Keratinocyte (primary cell): ENCODE measurements at places on chromosomes 12 and 14. TPM values are rescaled to one million over a fixed set of nuclear protein-coding genes. Genes with fewer than 3 reads are reported as not detected.

PPM1H gene
- 0.07 to 0.21 TPM (median 0.09 TPM) in 3 replicates for polyA plus RNA-seq

OR10G2 gene
- polyA plus RNA-seq = not detected in 3 replicates

SLC10A1 gene
- polyA plus RNA-seq = not detected in 3 replicates

IL31 gene
- polyA plus RNA-seq = not detected in 3 replicates

GYS2 gene
- not detected in 3 replicates for polyA plus RNA-seq

GRCh38 chr14:76727384-76727783 lies 33.9 kb upstream of the VASH1 start:
- no peak overlapping the region for H3K4me3 ChIP-seq
- H3K4me1 ChIP-seq = no peaks in the 10 kb centered on the region
- H3K36me3 ChIP-seq = no peaks in the 10 kb centered on the region
- DNase-seq = no peak
- H3K27me3 ChIP-seq = peaks cover 5% of the 10 kb centered on the region
- H3K27ac ChIP-seq = no peak overlapping the region

- DNase-seq = no peak
- no peaks in the 10 kb centered on the region for H3K36me3 ChIP-seq
- H3K4me3 ChIP-seq = no peak overlapping the region
These were observed 626.1 kb upstream of the NOVA1 start for GRCh38 chr14:27223906-27224305.

- no peak overlapping the region for H3K27ac ChIP-seq
- H3K27me3 ChIP-seq = no peaks in the 10 kb centered on the region
- DNase-seq = no peak
- no peak overlapping the region for H3K4me3 ChIP-seq
- no peaks in the 10 kb centered on the region for H3K4me1 ChIP-seq
These were observed 86.4 kb downstream of the DDX51 start for GRCh38 chr12:132057691-132058090.

DNA sequence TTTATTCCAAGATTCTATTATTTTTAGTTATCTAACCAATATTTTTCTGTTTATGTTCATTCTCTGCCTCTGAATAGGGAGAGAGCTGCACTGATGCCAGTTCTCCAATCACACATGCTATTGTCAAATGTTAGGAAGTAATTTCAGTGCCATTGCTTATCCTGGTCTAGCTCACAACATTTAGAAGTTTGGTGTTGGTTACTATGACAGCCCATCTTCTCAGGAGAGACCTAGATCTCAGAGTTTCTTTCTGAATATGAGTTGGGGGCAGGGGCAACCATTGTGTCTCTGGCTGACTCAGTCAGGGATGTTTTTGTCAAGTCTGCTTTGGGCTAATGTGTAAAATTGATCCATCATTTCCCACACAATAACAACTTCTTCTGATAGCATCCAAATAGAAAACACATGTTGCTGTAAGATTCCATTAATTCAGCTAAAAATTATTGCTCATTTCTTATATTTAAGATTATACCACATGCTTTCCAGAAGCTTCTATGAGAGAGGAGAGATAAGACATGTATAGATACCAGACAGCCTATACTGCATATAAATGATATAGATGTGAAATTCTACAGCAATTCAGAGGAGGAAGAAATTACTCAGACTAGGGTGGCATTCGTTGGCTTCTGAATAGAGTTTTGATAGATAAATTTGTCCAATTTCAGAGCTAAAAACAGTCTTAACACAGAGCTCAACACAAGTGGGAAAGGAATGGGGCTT lies 64.8 kb downstream of the DACT1 start:
- no peak for DNase-seq
- H3K4me1 ChIP-seq = no peaks in the 10 kb centered on the region
- H3K27ac ChIP-seq = no peak overlapping the region
- H3K4me3 ChIP-seq = no peak overlapping the region
- H3K36me3 ChIP-seq = no peaks in the 10 kb centered on the region
- H3K27me3 ChIP-seq = peaks cover 20% of the 10 kb centered on the region

DNA sequence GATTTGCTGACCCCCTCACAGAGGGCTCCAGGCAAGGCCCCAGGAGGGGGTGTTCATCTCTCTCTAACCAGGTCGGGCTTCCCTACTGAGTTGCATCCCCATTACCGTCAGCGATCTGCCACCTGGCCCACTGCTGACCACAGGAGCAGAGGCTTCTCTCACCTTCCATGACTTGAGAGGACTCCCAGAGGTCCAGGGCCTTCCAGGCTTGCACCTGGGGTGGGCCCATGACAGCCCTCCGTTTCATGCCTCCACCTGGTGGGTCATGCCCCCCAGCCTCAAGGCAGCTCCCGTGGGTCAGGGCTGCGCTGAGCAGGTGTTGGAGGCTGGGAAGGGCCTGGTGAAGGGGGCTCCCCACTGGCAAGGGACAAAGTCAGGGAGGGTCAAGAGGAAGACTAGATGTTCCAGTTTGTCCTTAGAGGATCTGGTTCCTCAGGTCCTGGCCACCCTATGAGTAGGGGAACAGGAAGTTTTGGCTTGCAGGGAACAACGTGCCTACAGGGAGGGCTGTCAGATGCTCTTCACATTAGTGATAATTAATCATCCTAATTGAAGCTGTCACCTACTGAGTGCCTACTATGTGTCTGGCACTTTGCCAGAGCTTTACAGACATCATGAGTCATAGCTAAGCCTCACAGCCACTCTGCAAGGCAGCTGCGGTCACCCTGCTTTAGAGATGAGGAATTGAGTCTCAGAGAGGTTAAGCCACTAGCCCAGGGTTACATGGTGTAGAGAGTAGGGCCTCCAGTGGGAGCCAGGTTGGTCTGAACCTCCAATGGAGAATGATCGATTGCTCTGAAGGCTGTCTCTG lies 13.8 kb downstream of the NFKBIA start:
- H3K36me3 ChIP-seq = no peaks in the 10 kb centered on the region
- H3K4me1 ChIP-seq = peaks cover 12% of the 10 kb centered on the region
- DNase-seq = no peak
- H3K27ac ChIP-seq = no peak overlapping the region
- H3K27me3 ChIP-seq = no peaks in the 10 kb centered on the region
- no peak overlapping the region for H3K4me3 ChIP-seq

DNA sequence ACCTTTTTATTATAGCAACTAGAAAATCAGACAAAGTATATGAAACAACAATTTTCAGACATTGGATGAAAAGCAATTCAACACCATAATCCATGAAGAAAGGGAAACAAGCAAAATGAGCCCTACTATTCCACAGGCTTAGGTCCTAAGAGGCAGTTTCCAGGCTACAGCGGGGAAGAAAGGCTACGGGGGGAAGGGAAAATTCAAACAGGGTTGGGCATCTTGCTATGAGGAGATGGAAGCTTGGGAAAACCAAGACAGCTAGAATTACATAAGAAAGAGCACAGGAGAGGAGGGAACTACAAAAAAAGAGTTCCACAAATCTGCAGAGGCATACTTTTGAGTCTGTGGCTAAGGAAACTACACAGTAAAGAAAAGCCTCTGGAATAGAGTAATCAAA lies 356.0 kb upstream of the CLEC14A start:
- no peak overlapping the region for H3K4me3 ChIP-seq
- no peaks in the 10 kb centered on the region for H3K36me3 ChIP-seq
- no peak for DNase-seq
- no peaks in the 10 kb centered on the region for H3K4me1 ChIP-seq
- no peak overlapping the region for H3K27ac ChIP-seq
- H3K27me3 ChIP-seq = no peaks in the 10 kb centered on the region

DNA sequence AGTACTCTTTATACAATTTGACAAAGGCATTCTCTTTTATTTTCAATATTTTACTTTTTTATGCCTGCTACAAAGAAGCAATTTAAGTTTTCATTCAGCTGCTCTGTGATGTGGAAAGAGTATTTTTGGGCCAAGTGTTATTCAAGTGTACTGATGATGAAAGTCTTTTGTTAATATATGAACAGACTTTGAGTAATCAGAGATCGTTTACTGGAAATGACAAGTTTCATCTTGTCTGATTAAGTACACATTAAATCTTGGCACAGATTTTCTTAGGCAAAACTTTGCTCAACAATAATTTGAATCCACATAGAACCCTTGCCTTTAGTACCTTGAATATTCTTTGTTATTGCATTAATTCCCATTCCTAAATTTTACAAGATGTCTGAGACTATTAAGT lies 13.3 kb upstream of the PZP start:
- peaks cover 5% of the 10 kb centered on the region for H3K4me1 ChIP-seq
- no peak overlapping the region for H3K4me3 ChIP-seq
- peak; percentile 19 for DNase-seq
- no peak overlapping the region for H3K27ac ChIP-seq
- H3K27me3 ChIP-seq = no peaks in the 10 kb centered on the region

- H3K4me1 ChIP-seq = no peaks in the 10 kb centered on the region
- peaks cover 10% of the 10 kb centered on the region for H3K36me3 ChIP-seq
- H3K27ac ChIP-seq = no peak overlapping the region
- no peak for DNase-seq
- H3K4me3 ChIP-seq = no peak overlapping the region
These were observed 46.1 kb upstream of the FRMD6 start for GRCh38 chr14:51605575-51605974.

DNA sequence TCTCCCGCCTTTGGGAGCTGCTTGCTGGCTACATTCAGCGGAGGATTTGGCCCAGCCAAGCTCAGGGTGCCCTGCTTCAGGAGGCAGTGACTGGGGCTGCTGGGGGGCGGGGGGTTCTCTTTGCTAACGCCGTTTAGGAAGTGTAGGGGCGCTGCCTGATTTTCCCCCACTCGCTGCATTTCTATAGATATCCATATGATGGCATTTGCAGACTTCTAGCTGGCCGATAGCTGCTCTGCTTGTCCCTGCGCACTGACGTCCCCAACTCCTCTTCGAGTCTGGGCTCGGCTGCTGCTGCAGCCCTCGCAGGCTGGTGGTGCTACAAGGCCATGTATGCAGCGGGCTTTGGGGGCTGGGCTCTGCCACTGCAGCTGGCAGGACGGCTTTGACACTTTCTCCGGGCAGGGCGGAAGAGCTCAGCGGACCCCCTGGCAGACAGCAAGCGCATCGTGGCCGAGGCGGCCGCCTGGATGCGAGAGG lies 3.1 kb downstream of the LRFN5 start:
- H3K27me3 ChIP-seq = peaks cover 56% of the 10 kb centered on the region
- no peak overlapping the region for H3K27ac ChIP-seq
- no peaks in the 10 kb centered on the region for H3K36me3 ChIP-seq
- DNase-seq = no peak

GRCh38 chr12:4269279-4269991 lies 4.1 kb upstream of the CCND2 start:
- peaks cover 26% of the 10 kb centered on the region for H3K27me3 ChIP-seq
- peak overlapping the region; percentile 40 for H3K27ac ChIP-seq
- no peak for DNase-seq
- H3K4me1 ChIP-seq = peaks cover 30% of the 10 kb centered on the region
- no peaks in the 10 kb centered on the region for H3K36me3 ChIP-seq

DNA sequence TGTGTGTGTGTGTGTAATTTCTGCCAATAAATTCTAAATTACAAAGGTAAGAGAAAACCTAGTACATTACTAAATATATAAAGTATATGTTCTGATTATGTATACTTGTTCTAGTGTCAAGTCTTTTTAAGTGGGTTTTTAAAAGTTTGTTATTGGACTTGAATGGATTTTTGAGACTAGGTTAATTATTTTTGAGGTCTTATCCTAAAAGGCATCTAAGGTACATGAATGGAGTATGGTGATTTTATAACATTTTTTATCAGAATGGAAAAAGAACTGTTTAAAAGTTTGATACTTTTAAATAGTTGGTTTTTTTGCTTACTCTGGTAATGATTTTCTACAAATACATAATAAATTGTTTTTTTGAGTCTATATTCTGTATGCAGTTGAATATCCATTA lies 22.5 kb upstream of the TMPRSS12 start:
- no peak overlapping the region for H3K27ac ChIP-seq
- no peaks in the 10 kb centered on the region for H3K27me3 ChIP-seq
- H3K4me3 ChIP-seq = no peak overlapping the region
- no peak for DNase-seq
- H3K4me1 ChIP-seq = peaks cover 4% of the 10 kb centered on the region

GRCh38 chr14:45743884-45744283 lies 490.9 kb upstream of the MIS18BP1 start:
- no peak overlapping the region for H3K27ac ChIP-seq
- H3K27me3 ChIP-seq = no peaks in the 10 kb centered on the region
- no peaks in the 10 kb centered on the region for H3K4me1 ChIP-seq
- no peak overlapping the region for H3K4me3 ChIP-seq
- DNase-seq = no peak

- H3K4me3 ChIP-seq = no peak overlapping the region
- no peak overlapping the region for H3K27ac ChIP-seq
- peaks cover 6% of the 10 kb centered on the region for H3K36me3 ChIP-seq
- H3K27me3 ChIP-seq = no peaks in the 10 kb centered on the region
- DNase-seq = no peak
- H3K4me1 ChIP-seq = no peaks in the 10 kb centered on the region
These were observed 64.6 kb downstream of the VRK1 start for GRCh38 chr14:96861568-96862310.

- no peak overlapping the region for H3K27ac ChIP-seq
- no peaks in the 10 kb centered on the region for H3K27me3 ChIP-seq
- H3K36me3 ChIP-seq = no peaks in the 10 kb centered on the region
- H3K4me3 ChIP-seq = no peak overlapping the region
- no peaks in the 10 kb centered on the region for H3K4me1 ChIP-seq
These were observed 81.1 kb downstream of the PELI2 start for GRCh38 chr14:56199095-56199981.

GRCh38 chr12:71407732-71408131 lies 31.9 kb upstream of the LGR5 start:
- H3K27ac ChIP-seq = no peak overlapping the region
- H3K36me3 ChIP-seq = no peaks in the 10 kb centered on the region
- no peaks in the 10 kb centered on the region for H3K27me3 ChIP-seq
- no peak overlapping the region for H3K4me3 ChIP-seq
- DNase-seq = no peak
- H3K4me1 ChIP-seq = no peaks in the 10 kb centered on the region

DNA sequence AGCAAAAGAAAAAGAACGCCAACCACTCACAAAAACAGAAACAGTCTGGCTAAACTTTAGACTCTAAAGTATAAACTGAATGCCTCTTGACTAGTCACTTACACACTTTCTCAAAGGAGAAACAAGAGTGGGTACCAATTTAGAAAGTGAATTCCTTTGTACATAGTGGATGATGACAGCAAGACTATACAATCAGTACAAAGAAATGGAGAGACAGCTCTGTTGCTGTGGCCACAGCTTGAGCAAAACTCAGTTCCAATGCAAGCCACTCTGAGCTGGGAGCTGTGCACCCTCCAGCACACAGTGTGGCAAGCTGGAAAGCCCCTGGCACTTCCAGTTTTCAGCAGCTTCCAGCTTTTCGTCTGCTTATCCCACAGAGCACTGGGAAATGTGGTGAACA lies 21.7 kb downstream of the NT5DC3 start:
- no peaks in the 10 kb centered on the region for H3K27me3 ChIP-seq
- H3K4me1 ChIP-seq = peaks cover 9% of the 10 kb centered on the region
- no peak for DNase-seq
- H3K36me3 ChIP-seq = peaks cover 10% of the 10 kb centered on the region
- H3K27ac ChIP-seq = no peak overlapping the region

DNA sequence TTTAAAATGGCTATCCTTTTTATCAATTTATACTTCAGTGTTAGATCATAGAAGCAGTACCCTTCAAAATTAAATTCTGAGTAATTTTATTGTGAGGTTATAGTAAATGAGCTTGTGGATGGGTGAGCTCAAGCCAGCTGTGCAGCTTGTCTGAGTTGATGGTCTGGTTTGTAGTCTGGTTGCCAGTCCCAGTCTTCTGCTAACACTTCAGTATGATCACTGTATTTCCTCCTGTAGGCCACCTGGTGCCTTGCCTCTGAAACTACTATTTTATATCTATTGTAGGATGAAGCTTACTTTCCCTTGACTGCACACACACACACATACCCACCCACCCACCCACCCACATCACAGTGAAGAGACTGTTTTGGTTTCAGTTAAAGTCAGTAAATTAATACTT lies 496.4 kb downstream of the PCNX1 start:
- no peak for DNase-seq
- no peak overlapping the region for H3K27ac ChIP-seq
- H3K27me3 ChIP-seq = no peaks in the 10 kb centered on the region
- no peak overlapping the region for H3K4me3 ChIP-seq
